CD8-positive, alpha-beta memory T cell (primary cell): ENCODE measurements at places on chromosomes 16 and 17. TPM values are rescaled to one million over a fixed set of nuclear protein-coding genes. Genes with fewer than 3 reads are reported as not detected.

Gene MRPL45
- 70.0 TPM for total RNA-seq

Gene ASGR1
- total RNA-seq, result 0.55 TPM

Gene CYB5B
- total RNA-seq, result 153 TPM

Gene CES3
- 0.16 TPM for total RNA-seq

Gene PRRT2
- 1.2 TPM for total RNA-seq

DNA sequence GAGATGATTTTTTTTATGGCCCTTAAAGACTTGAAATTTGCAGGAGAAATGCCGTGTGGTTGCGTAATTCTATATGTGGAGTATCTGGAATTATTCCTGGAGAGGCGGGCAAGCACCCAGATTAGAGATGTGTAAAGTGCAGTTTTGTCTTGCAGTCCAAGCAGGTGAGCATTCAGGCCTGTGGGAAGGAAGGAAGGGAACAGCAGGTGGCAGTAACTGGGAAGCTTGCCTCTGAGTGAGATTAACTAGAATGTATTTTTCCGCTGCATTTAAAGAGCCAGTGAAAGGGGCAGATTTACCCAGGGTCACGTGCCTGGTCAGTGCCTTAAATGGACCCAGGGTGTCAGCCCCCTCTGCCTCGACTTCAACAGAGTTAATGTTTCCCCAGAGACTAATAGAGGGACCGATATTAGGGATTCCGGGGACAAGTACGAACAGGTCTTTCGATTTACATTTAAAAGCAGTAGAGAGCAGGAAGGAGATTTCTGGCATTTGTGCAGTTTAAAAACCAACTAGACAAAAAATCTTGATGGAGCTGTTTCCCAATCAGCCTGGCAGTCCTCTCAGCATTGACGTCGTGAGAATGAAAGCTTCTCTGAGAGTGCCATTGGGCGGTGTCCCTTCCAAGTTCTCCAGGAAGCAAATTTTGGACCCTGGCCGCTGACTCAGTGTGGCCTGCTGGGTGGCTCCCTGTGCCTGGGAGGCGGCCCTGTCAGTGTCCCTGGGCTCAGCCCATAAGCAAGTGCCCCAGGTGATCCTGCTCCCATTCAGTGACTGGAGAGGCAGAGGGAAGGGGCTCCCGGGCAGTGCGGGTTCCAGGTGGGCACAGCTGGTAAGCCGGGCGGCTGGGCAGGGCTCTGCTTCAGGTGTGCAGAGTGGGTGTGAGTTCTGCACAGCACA, 38.2 kb downstream of the KSR1 start:
- DNase-seq, result no peak

- no peak for DNase-seq
Measured at GRCh38 chr17:4542003-4542725, 13.0 kb downstream of the MYBBP1A start.

- DNase-seq, result no peak
Measured at GRCh38 chr16:74029115-74029792, 267.4 kb upstream of the PSMD7 start.

GRCh38 chr17:13601776-13602551, at the start of gene HS3ST3A1:
Gene HS3ST3A1, minus strand, starts transcription at chr17:13601929. Its CDS starts 800 bp downstream, at chr17:13601129.
- DNase-seq, result no peak

DNA sequence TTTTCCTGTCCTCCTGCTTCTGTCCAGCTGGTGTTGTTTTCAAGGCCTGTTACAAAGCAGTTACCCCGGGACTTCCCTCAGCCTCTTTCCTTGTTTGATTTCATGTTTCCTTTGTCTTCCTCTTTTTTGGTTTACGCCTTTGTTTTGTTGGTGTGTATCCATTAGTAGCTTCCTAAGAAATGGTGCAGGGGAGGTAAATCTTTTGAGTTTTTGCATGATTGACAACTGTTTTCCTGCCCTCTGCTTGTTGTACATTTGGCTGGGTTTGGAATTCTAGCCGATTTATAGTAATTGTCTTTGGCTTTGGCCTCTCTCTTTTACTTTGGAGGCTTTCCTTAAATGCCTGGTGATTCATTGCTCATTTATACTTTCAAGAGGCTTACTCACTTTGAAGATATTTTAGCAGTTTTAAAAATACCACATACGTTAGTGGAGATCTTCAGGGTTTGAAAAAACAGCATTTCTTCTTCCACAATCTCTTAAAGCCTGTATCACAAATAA, 32.8 kb downstream of the DNAH2 start:
- no peak for DNase-seq

DNA sequence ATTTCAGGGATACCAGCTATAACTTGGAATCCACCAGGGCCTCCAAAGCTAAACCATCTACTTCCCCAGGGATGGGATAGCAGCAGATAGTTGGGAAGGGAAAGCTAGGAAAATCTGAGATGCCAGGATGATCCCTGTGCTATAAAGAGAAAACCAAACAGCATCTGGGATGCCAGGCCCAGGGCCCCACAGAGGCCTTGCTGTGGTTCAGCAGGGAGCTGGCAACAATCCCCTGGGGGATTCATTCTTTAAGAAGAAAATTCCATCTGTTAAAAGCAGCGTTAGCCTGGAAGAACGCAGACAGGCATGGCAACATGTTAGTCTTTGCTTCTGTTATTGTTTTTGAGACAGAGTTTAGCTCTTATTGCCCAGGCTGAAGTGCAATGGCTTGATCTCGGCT, 16.6 kb downstream of the MYO18A start:
- DNase-seq, result no peak
